ENCODE measurements at places on chromosomes 3 and 15.

GRCh38 chr15:88125576-88125975 lies 131.0 kb downstream of the NTRK3 start:
- no peak for DNase-seq

- no peak for DNase-seq
These were observed 29.5 kb downstream of the CORO2B start for GRCh38 chr15:68608206-68608843.

GRCh38 chr3:107562969-107563529 lies 40.3 kb downstream of the BBX start:
- no peak for DNase-seq

DNA sequence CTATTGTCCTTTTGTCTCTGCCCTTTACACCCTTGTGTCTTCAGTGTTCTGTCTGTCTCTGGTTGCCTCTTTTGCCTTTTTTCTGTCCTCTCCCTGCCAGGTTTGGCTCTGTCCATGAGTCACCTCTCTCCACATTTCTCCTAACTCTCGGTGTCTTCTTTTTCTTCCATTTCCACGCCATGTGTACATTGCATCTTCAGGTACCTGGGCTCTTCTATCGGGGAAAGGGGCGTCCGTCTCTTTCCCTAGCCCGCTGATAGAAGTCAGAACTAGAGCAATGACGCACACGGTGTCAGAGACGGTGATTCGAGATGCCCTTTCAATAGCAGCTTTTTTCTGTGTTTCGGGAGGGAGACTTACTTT lies 641 bp downstream of the OPA1 start:
- DNase-seq = no peak

DNA sequence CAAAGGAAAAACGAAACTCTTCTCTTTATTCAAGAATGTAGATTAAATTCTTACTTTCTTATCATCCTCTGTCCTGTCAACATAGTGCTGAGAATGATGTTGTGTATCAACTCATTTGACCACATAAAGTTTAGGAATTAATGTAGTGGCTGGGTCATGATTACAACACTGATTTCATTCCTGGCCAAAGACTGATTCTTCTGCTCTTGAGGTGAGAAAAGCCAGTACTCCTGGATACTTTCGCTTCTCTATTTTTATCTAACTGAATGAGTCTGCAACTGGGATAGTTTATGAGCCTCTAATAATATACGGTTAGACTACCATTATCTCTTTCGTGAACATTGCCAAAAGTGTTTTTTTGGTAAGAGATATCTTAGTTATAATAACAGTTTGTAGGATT lies 173.0 kb downstream of the LPP start:
- DNase-seq = no peak

DNA sequence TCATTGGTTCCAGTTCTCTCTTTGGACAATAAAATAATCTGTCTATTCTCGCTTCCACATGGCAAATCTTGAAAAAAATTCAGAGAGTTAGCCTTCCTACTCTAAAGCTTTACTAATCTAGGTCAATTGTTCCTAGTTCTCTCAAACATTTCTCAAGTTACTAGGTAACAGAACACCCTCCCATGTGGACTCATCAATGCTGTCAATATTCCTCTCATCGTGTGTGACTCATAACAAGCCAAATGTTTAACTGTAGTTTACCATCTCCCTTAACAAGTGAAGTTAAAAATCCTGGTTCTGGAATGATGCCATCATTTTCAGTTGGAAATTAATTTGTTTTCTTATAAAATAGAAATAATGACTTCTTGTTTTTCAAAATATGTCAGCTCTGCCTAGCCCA lies 438.6 kb downstream of the ROBO1 start:
- DNase-seq = no peak

- no peak for DNase-seq
These were observed 307.0 kb downstream of the ARPP21 start for GRCh38 chr3:35946121-35946853.

GRCh38 chr15:55915221-55915620 lies 78.2 kb downstream of the NEDD4 start:
- DNase-seq = no peak

GRCh38 chr15:77276943-77277342 lies 143.0 kb downstream of the PEAK1 start:
- DNase-seq = no peak

DNA sequence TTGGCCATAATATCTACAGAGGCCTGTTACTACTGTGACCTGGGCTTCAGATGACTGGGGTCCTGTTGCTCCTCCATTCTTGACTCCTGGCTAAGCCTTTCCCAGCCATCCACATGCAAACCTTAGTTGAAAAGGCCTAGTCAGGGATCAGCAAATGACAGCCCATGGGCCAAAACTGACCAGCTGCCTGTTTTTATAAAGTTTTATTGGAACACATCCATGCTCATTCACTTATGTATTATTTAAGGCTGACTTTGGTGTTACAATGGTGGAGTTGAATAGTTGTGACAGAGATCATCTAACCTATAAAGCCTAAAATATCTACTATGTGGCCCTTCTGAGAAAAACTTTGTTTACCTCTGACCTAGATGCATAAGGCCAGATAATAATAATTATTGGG lies 16.8 kb upstream of the SLC4A7 start:
- no peak for DNase-seq

- DNase-seq = no peak
These were observed 111.1 kb downstream of the FMN1 start for GRCh38 chr15:33083232-33084081.

GRCh38 chr15:94930441-94930840 lies 699.1 kb downstream of the MCTP2 start:
- DNase-seq = no peak

DNA sequence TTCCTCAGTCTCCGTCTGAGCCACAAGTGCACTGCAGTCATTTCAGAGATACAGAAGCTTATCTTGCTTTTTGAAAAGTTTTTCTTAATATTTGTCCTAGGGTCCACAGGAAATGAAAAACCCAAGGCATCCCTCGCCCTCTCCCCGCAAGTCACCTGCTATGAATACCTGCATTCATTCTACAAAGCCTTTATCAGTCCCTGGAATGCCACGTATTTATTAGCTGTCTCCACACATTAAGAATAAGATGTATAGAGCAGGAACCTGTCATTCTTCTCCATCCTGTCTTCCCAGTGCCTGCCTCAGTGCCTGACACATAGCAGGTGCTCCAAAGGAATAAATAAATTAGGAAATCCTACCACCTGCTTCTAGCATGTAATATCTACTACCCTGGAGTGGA lies 73.3 kb upstream of the ICE2 start:
- DNase-seq = no peak

GRCh38 chr3:177781686-177782161 lies 584.4 kb upstream of the TBL1XR1 start:
- DNase-seq = no peak

GRCh38 chr3:191557322-191557721 lies 96.4 kb downstream of the PYDC2 start:
- no peak for DNase-seq

- DNase-seq = no peak
These were observed 20.0 kb downstream of the ATRIP start for GRCh38 chr3:48466386-48467109.

DNA sequence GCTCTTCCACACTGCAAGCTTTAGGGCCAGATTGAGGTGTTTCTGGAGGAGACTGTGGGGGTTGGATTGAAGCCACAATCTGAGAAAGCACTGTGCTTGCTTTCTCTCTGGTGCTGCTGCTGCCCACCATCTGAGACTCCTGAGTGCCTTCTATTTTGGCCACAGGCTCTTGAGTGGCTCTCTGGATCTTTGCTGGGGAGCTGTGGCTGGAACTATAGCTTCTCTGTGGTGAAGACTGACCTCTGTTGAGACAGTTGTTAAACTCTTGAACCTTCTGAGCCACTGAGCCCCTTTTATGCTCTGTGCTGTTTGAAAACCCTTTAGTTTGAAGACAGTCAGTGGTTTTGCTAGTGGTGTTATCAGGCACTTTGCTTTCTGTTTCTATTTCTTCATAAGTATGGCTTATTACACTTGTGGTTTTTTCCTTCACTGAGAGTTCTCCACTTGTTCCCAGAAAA lies 108.7 kb upstream of the TSPAN3 start:
- DNase-seq = no peak

GRCh38 chr15:64236156-64236894 lies 73.5 kb upstream of the PPIB start:
- DNase-seq = no peak

GRCh38 chr15:86201313-86202008 lies 121.8 kb downstream of the AGBL1 start:
- no peak for DNase-seq

- no peak for DNase-seq
These were observed 94.2 kb upstream of the PPP2R3A start for GRCh38 chr3:135871311-135871710.
